Inflammatory macrophage (primary cell): ENCODE measurements at places on chromosomes 11 and 22.

- DNase-seq = no peak
Observed at GRCh38 chr11:41458154-41458553, 1.3 kb downstream of the LRRC4C start.

DNA sequence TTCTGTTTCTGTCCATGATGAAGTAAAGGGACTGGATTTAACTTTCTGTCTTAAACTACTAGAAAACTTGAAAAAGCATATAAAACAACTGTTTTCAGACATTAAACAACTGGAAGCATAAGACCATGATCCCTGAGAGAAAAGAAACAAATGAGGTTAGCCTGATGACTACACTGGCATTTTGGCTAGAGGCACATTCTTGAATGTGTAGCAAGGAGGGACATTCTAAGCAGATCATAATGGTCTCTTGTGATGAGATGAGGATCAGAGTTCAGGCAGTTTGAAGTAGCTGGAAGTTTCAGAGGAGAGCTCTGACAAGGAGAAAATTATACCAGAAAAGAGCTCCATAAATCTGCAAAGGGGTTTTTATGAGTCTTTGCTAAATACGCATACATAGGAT lies 75.4 kb downstream of the AASDHPPT start:
- DNase-seq = no peak

GRCh38 chr11:70454197-70454767 lies 56.0 kb downstream of the CTTN start:
- no peak for DNase-seq

DNA sequence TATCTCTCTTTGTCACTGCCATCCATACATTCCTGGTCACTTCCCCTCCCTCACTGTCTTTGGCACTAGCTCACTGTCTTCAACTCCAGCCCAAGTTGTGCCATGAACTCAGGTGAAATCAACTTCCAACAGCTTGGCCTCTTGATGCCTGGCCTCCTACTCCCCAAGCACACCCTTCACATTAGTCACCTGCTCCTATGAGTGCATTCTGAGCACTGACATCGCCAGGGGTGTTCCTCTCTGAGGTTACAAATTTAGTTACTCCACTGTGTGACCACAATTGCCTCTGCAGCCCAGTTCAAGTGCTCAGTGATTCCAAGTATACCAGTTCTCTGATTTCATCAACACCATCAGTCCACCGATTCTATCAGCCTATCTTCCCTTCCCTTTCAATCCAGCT lies 10.8 kb downstream of the DRD2 start:
- DNase-seq = no peak

DNA sequence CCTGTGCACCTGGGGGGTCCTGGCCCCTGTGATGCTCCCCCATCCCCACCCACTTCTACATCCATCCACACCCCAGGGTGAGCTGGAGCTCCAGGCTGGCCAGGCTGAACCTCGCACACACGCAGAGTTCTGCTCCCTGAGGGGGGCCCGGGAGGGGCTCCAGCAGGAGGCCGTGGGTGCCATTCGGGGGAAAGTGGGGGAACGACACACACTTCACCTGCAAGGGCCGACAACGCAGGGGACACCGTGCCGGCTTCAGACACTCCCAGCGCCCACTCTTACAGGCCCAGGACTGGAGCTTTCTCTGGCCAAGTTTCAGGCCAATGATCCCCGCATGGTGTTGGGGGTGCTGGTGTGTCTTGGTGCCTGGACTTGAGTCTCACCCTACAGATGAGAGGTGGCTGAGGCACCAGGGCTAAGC lies 20.0 kb upstream of the TALDO1 start:
- DNase-seq = no peak

GRCh38 chr11:30876663-30877396 lies 290.7 kb upstream of the MPPED2 start:
- no peak for DNase-seq

DNA sequence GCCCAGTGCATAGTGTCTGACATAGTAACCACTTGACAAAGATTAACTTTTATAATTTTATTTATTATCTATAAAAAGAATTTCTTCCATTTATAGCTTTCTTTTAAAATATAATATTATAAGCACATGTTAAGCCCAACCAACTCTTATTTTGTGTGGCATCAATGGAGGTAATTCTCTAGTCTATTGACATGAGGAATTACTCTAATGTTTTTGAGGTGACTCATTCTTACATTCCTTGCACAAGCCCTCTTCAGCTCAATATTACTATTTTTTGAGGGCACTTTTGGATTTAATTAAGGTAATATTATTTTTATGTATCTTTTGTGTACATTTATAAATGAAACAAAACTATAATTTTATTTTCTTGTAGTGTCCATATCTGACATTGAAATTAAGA lies 59.6 kb downstream of the AASDHPPT start:
- no peak for DNase-seq
